ENCODE measurements at places on chromosomes 13 and 19.

DNA sequence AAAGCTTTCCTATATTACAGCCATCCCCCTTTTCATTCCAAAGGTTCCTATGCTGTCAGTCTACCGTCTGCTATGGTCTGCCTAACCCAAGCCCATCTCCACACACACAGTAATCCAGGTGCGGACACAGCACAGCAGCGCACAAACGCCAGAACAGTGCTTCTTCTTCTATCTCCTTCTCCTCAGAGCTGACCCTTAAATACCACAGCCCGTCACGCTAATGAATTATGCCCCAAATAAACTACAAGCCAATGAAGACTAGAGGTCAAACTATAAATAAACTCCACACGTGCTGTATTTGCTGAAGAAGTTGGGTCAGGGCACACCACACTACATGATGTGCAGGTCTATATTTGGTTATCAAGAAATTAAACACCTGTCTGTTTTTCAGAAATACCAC lies 71.8 kb downstream of the TBC1D4 start:
- peak; percentile 15 for DNase-seq

DNA sequence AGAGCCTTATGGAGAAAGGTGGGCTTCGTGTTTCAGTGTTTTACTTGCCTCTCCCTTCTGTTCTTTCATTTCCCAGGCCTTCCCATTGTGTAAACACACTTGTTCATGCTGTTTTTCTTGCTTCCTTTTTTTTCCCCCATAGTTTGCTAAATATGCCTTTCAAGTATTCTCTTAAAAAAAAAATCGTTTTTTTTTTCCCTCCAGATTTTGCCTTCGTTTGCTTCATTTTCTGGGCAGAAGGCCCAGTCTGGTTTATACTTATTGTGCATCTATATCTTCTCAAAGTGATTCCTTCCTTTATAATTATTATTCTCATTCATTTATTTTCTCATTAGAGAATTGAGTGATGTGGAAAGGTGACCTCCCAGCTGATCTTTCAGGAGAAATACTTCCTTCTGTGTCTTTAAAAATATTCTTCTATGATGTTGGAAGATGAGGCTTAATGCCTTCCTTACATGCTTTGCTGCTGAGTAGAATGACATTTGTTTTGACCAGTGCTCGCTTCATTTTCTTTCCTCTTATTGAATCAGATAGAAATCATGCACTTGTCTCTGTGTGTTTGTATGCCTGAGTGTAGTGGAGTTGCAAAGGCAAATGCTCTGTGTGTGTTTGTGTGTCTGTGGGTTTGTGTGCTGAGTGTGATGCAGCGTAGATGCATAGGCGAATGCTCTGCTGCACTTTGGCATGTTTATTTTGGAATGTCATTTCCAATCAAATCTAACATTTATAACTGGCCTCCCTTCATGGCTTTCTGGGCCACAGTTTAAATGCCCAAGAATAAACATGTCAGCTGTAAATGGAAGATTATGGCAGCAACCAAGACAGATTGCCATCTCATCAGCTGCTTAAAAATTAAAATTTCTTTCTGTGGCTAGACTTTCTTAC lies 591.4 kb downstream of the FGF9 start:
- no peak for DNase-seq

DNA sequence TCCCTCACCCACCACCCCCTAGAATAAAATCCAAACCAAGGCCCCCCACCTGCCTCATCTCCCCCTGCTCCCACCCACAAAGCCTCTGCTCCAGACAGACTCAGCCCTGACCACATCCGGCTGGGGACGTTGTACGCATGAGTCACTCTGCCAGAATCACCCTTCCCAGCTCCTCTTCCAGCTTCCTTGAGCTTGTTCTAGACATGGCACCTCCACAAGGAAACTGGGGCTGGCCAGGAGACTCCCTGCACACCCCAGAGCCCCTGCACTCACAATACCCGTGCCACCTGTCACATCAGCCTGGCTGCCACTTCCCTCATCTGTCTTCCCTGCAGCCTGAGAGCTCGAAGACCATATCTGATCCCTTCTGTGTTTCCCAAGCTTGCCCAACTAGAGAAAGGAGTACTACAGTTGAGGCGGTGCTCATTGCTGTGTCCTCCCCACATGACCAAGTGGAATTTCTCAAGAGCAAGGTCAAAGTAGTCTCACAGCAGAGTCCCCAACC lies 9.7 kb downstream of the DEDD2 start:
- peak; percentile 27 for DNase-seq

DNA sequence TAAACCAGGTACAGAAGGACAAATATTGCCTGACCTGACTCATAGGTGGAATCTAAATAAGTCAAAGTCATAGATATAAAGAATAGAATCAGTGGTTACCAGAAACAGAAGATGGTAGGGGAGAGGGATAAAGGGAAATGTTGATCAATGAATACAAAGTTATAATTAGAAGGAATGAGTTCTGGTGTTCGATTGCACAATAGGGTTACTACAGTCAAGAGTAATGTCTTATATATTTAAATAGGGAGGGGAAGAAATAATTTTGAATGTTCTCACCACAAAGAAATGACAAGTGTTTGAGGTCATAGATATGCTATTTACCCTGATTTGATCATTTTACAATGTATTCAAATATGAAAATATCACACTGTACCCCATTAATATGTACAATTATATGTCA lies 1541.2 kb downstream of the SLITRK1 start:
- DNase-seq = no peak

GRCh38 chr19:48925240-48925843 lies 8.2 kb upstream of the DHDH start:
- DNase-seq = no peak

- no peak for DNase-seq
Measured at GRCh38 chr19:6185835-6186834, 50.7 kb downstream of the ACSBG2 start.

GRCh38 chr13:106522898-106523525 lies 12.4 kb downstream of the EFNB2 start:
- DNase-seq = no peak

GRCh38 chr13:25971459-25972145 lies 80.2 kb downstream of the SHISA2 start:
- DNase-seq = peak; percentile 51

- DNase-seq = no peak
Measured at GRCh38 chr19:30326393-30326710, 45.8 kb upstream of the ZNF536 start.

DNA sequence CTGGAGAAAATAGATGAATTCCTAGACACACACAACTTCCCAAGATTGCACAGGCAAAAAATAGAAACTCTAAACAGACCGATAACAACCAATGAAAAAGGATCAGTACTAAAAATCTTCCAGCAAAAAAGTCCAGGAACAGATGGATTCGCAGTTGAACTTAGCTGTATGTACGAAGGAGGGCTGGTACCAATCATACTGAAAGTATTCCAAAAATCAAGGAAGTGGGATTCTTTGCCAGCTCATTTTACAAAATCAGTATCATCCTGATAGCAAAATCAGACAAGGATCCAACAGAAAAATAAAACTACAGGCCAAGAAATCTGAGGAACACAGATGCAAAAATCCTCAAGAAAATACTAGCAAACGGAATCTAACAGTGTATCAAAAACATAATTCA lies 6.5 kb upstream of the LILRB2 start:
- no peak for DNase-seq

Measured in H7 (cell line).